Stimulated activated CD8-positive, alpha-beta memory T cell treated with anti-CD3 and anti-CD28 coated beads, Interleukin-4, amount 100 ng/mL, for 1 hour (primary cell): ENCODE measurements at places on chromosomes 5 and 9.

GRCh38 chr5:82234885-82235284 is 43.3 kb downstream of the RPS23 start:
- DNase-seq, result no peak

- no peak for DNase-seq
These were observed 297.2 kb downstream of the DRD1 start for GRCh38 chr5:175146733-175147132.

DNA sequence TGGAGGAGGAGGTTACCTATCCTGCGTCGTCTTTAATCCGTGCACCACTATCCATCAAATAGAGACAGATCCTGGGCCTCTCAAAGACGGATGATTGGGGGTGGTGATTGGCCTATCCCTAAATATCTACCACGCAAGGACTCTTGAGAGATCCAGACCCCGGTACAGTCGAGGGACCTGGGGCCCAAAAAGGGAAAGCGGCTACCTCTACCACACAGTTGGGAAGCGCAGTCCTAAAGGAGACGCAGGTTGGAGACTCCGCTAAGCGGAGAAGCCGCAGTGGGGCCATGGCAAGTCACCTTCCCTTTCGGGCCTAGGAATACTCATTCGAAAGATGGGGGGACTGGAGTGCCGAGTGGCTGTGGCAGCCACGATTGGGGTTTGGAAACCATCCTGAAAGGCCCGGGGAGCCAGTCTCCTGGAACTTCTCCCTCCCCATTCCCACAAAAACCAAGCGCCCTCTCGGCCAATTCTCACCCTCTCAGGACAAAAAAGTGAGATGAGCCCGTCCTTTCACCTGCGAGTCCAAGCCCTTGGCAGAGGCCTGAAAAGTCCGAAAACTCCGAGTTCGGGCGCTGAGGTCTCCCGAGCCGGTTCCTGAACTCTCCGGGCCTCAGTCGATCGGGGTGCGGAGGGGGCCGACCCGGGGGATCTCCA is 499 bp upstream of the FOXE1 start:
- DNase-seq, result no peak

- DNase-seq, result peak; percentile 40
These were observed 12.6 kb upstream of the LPCAT1 start for GRCh38 chr5:1536322-1536845.

GRCh38 chr5:180301253-180301652 is 9.4 kb upstream of the MAPK9 start:
- DNase-seq, result no peak

DNA sequence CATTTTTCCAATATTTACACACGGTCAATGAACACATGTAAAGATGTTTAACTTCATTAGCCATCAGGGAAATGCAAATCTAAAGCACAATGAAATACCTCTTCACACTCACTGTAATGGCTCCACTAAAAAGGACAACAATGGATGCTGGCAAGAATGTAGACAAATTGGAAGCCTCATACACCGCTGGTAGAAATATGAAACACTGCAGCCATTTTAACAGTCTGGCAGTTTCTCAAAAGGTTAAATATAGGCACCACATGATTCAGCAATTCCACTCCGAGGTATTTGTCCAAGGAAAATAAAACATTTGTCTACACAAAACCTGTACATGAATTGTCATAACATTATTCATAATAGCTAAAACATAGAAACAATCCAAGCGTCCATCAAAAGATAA is 20.0 kb downstream of the RNF145 start:
- no peak for DNase-seq

- no peak for DNase-seq
These were observed 18.6 kb upstream of the PSAT1 start for GRCh38 chr9:78278177-78278777.

GRCh38 chr5:127083711-127084110 is 10.4 kb upstream of the C5orf63 start:
- no peak for DNase-seq

DNA sequence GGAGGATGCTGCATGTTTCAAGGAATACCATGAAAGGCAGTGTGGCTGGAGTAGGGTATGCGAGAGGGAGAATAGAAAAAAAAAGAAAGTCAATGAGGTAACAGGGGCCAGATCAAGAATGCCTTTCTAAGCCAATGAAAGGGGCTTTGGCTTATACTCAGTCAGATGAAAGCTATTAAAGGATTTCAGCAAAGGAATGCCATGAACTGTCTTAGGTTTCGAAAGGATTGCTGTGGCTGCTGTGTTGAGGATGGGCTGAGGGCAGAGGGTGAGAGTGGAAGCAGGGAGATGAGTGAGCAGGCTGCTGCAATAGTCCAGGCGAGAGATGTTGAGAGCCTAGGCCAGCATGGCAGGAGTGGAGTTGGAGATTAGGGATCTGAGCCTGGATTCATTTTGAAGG is 135.4 kb upstream of the CKMT2 start:
- no peak for DNase-seq

DNA sequence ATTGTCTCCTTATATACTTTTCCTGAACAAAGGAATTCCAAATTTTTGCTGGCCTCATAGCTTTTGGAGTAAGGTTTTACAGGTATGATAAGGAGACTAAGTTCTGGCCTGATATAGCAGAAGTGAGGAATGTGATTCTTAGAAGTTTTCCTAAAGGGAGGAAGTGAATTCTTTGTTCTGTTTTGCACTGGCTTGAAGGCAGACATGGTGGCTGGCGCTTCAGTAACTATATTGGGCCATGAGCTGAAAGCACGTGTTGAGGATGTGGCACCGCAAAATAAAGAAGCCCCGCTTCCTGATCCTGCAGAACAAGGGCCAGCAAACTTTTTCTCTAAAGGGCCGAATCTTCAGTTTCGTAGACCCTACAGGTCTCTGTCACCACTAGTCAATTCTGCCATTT is 224.2 kb downstream of the SNX18 start:
- no peak for DNase-seq

GRCh38 chr5:127925916-127926315 is 157.7 kb upstream of the SLC12A2 start:
- no peak for DNase-seq
